Mucosa of gallbladder (tissue), 1 donor: ENCODE measurements at places on chromosomes 7 and 10. TPM values are rescaled to one million over a fixed set of nuclear protein-coding genes. Genes with fewer than 3 reads are reported as not detected.

DNA sequence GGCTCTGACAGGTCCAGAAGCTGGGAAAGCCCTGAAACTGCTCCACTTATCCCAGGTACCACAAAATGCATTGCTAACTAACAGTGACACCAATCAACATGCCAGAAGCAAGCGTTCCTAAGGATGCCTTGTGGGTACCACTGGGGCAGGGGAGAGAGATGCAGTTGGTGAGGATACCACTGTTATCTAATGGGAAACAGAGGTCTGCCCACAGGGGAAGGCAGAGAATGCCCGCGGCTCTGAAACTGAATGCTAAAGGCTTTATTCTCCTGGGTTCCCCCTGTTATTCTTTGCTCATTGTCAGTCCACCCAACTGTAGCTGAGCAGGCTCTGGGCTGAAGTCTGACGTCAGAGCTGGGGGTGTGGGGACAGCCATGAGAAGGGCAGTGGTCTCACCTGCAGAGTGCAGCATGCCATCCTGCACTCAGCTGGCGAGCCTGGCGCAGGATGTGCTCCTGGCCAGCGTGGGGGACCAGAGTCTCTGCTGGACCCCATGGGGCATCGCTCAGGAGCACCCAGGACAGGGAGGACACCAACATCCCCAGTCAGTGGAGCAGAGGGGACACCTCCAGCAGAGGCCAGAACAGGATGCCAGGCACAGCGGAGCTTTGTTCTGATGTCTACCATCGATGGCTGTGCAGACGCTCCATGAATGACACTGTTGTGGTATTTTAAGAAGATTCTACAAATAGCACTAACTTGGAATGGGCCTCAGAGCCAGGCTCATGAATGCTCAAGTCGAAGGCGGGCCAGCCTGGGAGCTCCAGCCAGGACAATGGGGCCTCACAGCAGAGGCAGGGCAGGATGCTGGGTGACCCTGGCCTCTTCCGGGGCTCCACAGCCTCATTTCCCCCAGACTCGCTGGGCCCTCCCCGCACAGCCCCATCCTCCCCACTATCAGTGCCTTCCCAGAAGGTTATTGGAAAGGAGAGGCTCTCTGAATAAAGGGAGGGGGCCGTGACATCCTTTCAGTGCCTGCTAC lies 95.8 kb downstream of the ARHGAP22 start:
- DNase-seq, result no peak

GRCh38 chr7:42071372-42072261 lies 165.4 kb downstream of the GLI3 start:
- DNase-seq, result no peak

- peak; percentile 4 for DNase-seq
Observed at GRCh38 chr10:123788981-123789380, 102.6 kb downstream of the CPXM2 start.

DNA sequence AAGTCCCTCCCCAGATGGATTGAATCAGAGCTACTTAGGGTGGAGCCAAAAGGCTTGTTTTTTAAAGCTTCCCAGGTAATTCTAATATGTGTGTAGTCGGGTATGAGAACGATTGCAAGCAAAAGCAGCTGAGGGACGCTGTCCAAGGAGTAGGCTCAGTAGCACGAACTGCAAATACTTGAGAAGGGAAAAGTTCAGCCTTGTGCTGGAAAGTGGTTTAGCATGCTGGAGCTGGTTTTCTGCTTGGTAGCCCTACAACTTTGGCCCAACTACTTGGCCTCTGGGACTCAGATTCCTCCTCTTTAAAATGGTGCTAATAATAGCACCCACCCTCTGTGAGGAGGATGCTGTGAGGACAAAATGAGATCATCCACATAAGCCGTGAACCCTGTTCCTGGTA lies 76.2 kb downstream of the AHR start:
- no peak for DNase-seq

- DNase-seq, result no peak
Observed at GRCh38 chr7:51043461-51043860, 260.8 kb upstream of the GRB10 start.

GRCh38 chr10:101767966-101768790 lies 7.7 kb downstream of the FGF8 start:
- no peak for DNase-seq

- DNase-seq, result no peak
Observed at GRCh38 chr10:101284101-101284743, 55.0 kb upstream of the LBX1 start.

DNA sequence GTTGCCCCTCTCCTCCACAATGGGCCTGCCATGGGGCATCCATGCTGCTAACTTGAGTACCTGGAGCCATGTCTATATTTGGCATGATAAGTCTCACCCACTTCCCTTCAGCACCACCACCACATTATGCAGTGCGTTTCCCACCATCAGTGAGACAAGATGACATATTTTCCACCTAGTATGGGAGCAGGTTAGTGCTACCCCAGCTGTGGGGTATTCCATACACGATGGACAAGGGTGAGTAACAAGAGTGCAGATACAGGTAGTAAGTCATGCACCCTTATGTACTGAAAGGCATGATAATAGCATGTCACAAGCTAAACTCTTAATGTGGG lies 21.2 kb upstream of the OR2AE1 start:
- no peak for DNase-seq

- no peak for DNase-seq
Observed at GRCh38 chr7:128844777-128845311, 14.6 kb downstream of the FLNC start.

GRCh38 chr7:158910254-158911053 lies 54.1 kb downstream of the DYNC2I1 start:
- no peak for DNase-seq

DNA sequence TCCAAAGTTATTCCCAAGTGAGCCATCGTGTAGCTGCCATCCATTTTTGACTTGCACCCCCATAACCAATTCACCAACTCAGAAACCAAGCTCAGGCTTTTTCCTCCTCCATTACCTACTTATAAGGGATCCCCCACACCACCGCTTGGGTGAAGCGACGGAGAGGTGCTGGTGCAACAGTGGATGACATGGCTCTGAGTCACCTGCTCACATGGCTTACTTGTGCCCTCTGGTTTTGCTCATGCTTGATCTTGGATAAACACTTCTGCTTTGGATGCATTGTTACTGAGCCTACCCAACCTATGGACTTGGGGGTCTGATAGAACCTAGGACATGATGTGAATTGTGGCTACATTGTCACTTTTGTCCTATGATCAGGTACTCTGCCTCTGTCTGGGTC lies 12.0 kb upstream of the AKR1B1 start:
- DNase-seq, result no peak

GRCh38 chr10:60099998-60100747 lies 193.8 kb upstream of the CCDC6 start:
- DNase-seq, result no peak

DNA sequence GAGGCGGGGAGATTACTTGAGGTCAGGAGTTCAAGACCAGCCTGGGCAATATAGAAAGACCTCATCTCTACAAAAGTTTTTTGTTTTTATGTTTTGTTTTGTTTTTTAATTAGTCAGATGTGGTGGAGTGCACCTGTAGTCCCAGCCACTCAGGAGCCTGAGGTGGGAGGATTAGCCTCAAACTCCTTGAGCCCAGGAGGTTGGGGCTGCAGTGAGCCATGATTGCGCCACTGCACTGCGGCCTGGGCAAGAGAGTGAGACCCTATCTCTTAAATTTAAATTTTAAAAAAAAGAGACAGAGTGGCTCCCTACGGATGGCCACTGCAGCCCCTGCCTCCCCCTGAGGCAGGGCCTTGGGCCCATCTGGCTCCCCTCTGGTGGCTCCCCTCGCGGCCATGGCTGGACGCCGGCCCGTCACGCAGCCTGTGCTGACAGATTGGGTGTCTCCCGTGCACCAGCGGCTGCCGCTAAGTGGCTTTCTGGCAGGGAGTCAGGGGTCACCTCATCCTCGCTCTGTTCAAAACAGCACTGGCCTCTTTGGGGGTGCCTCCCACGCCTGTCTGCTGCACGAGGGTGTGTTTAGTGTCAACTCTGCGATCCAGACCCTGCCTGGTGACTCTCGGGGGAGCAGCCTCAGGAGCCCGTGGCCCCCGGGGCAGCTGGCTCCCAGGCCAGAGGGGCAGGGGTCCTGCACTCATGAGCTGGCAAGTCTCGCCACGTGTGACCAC lies 44.4 kb upstream of the ELN start:
- no peak for DNase-seq

- peak; percentile 19 for DNase-seq
Observed at GRCh38 chr10:128274938-128275337, 148.7 kb upstream of the MKI67 start.

GRCh38 chr10:102644066-102644645 lies at the start of gene TRIM8:
TRIM8 (plus strand) TSS chr10:102644479; CDS start chr10:102644618, 139 bp downstream.
- peak; percentile 36 for DNase-seq

DNA sequence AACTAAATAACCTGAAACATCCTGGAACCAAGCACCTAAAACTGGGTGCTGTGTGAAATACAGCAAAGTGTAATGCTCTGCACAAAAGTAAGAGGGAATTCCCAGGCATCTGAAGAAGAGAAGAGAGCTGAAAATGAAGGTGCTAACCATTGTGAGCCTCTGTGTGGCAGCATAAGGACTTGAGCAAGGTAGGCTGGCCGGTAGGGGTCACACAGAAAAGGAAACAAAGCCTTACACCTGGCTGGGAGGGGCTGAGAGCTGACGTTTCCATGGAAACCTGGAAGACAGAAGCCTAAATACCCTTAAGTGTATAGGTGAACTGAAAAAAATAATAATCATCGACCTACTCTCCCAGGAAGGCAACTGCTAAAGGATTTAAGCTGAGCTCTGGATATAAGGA lies 48.6 kb downstream of the CUL1 start:
- DNase-seq, result no peak

DNA sequence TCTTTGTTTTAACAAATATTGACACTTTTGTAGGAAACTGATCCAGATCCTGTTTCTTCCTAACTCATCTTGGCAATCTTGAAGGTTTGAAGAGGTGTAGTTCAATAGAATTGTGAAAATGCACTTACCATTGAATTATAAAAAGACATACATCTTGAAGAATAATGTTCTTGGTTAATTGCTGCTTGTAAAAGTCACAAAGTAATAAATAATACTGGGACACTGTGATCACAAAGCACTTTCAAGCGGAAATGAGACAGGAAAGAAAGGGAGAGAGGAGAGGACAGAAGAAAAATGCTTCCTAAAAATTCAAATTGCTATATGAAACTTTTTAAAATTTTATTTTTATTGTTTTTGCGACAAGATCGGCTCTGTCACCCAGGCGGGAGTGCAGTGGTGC lies 15.2 kb upstream of the NFE2L3 start:
- DNase-seq, result no peak

- DNase-seq, result peak; percentile 29
Observed at GRCh38 chr7:105387508-105388355, 989 bp downstream of the SRPK2 start.

DNA sequence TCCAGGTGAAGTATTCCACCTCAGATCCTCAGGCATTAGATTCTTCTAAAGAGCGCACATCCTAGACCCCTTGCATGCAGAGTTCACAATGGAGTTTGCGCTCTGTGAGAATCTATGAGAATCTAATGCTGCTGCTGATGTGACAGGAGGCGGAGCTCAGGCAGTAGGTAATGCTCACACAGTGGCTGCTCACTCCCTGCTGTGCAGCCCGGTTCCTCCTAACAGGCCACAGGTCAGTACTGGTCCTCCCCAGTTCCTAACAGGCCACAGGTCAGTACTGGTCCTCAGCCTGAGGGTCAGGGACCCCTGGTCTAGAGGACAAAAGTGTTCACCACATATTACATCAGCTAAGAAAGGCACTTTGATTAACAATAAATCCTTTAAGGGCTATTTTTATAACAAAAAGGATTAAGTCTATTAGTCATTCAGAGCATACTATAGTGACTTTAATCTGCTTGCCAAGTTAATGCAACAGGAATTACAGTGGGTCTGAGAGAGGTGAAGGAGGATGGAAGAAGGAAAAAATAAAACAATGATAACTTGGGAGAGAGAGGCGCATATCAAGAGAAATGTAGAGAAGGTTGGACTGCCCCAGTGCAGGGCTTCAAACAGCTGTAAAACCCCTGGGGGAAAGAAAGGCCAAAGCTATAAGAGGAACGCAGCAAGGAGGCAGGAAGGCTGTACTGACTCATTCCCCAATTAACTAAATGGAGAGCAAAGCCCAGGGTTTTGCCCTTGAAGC lies 49.2 kb downstream of the CUL2 start:
- DNase-seq, result no peak

- DNase-seq, result no peak
Observed at GRCh38 chr7:101882005-101882421, 64.6 kb downstream of the CUX1 start.

DNA sequence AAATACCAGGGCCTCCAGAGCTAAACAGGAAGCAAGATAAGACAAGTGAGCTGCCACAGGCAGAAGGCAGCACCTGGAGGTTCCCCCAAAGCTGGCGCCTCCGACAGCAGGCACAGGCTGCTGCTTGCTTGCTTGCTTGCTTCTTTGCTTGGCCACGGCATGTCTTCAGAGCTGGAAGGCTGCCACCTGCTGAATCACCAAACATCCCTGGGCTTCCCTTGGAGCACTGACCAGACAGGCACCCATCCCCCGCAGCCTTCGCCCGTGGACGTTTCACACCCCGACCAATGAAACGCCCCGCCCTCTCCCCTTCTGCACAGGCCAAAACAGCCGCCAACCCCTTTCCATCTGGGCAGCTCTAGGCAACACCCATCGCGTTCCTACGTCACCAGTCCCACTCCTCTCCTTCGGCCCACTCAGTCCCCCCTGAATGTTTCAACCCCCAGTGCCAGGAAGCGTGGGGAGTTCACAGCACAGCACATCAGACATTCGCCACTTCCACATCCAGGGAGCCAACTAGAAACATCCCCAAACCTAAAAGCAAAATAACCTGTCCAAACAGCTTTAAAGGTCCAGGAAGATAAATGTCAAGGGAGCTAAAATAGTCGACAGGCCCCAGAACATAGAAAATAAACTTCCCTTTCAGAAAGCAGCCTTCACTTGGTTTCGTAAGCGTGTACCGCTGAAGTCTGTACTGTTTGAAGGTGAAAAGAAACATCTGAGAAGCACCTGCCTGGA lies 1.6 kb downstream of the SGMS1 start:
- DNase-seq, result peak; percentile 96

Gene TBX20
- total RNA-seq, result 30.6 TPM

Gene CHRM2
- 71.2 TPM for total RNA-seq

Gene PPP1R9A
- total RNA-seq, result 30.5 TPM

Gene GPR15LG
- total RNA-seq, result 0.32 TPM

Gene GIMAP1
- total RNA-seq, result 5.1 TPM

Gene IL6
- 0.52 TPM for total RNA-seq

Gene CALU
- 75.8 TPM for total RNA-seq

Gene CRHR2
- 0.12 TPM for total RNA-seq

Gene FAM25G
- not detected for total RNA-seq

Gene SCIN
- 10.6 TPM for total RNA-seq

Gene LRRD1
- total RNA-seq, result not detected

Gene KLLN
- total RNA-seq, result 0.69 TPM

Gene SDK1
- 6.6 TPM for total RNA-seq

Gene TFEC
- total RNA-seq, result 4.2 TPM
